Skeletal muscle cell (primary cell): ENCODE measurements at places on chromosomes 6 and 20.
A peak's percentile ranks its signal among the peaks of the same experiment; 100 is the strongest.

- DNase-seq, result no peak
Observed at GRCh38 chr6:110180228-110181008, at the start of gene CDC40. Gene CDC40, plus strand, starts transcription at chr6:110180427. Its CDS starts 18 bp downstream, at chr6:110180445.

DNA sequence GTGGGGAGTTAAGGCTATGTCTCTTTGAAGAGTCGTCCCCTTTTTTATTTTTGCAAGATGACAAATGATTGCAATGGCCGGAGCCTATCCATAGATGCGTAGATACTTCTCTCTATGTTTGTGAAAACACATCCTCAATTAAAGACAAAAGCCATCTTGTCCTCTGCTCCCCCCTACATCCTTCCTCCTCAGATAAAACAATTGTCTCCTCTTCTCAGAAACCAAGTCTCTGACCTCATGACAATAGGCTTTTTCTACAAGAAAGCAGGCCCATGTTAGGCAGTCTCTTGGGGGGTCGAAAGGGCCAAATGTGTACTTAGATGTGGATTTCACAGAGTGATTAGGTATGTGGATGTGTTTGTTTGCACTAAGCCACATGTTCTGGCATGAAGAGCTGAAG lies 51.1 kb upstream of the SSTR4 start:
- no peak for DNase-seq

DNA sequence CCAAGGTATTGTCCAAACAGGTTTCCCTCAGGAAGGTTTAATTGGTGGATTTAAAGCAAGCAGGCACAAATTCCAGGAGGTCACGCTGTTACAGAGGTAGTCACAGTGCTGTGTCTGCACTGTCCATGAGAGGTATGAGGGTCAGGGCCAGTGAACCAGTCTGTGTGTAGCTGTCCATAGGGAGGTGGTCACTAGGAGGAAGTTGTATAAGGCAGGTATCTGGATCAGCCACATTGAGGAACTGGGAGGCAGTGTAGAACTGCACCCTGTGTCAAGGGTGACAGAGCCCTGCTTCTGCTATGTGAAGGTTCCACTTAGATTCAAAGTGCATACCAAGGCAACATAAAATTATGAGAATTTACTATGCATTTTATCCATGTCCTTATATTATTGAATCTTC lies 73.3 kb downstream of the MAP3K4 start:
- DNase-seq, result no peak

- DNase-seq, result no peak
Observed at GRCh38 chr6:101762851-101763250, 369.3 kb downstream of the GRIK2 start.

GRCh38 chr6:166855416-166855815 lies 100.9 kb downstream of the RNASET2 start:
- no peak for DNase-seq

DNA sequence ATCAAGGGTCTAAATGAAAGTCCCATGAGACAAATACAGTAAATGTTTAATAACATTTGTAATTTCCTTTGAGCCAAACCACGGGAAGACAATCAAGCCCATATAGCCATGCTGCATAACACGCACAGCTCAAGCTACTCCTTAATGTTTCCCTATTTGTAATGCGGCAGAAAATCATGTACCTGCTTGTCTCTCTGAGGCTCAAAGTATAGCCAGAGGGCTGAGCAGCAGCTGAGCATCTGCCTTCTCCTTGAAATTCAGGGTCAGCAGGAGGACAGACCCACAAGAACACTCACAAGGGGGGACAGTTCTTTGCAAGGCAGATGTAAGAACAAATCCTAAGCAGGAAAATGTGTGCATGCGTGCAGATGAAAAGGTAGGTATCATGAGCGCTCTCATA lies 45.8 kb upstream of the JARID2 start:
- DNase-seq, result no peak

GRCh38 chr6:38427492-38428210 lies 212.1 kb downstream of the BTBD9 start:
- no peak for DNase-seq

DNA sequence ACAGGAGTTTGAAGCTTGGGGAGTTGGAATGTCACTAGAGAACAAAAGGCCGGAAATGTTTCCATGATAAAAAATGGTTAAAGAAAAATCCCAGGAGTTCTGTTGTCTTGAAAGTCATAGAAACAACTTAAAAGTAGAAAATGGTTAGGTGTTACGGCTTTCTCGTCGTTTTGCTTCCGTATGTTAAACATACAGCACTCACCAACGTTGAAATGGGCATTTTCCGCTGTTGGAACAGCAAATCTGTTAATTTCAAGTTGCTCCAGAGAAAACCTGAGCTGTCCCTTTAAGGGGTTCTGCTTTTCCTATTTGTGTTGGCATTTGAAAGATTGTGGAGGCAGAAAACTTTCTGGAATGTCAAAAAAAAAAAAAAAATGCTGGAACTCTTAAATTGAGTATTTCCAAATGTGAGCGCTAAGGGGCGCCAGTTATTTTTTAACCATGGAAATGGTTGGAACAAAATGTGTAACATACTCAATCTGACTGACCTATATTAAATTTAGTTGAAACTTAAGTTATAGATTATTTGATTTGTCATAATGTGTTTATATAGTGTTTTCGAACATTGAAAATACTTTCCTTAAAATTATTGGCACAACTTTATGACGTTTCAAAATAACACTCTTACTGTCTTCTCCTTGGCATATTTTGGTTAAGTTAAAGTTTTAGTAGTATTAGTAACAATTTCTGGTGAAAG lies 2.2 kb downstream of the QKI start:
- DNase-seq, result peak; percentile 58

- DNase-seq, result no peak
Observed at GRCh38 chr6:75084018-75084417, 121.8 kb downstream of the COL12A1 start.

- peak; percentile 94 for DNase-seq
Observed at GRCh38 chr6:140857739-140858380, 1274.9 kb upstream of the GJE1 start.

DNA sequence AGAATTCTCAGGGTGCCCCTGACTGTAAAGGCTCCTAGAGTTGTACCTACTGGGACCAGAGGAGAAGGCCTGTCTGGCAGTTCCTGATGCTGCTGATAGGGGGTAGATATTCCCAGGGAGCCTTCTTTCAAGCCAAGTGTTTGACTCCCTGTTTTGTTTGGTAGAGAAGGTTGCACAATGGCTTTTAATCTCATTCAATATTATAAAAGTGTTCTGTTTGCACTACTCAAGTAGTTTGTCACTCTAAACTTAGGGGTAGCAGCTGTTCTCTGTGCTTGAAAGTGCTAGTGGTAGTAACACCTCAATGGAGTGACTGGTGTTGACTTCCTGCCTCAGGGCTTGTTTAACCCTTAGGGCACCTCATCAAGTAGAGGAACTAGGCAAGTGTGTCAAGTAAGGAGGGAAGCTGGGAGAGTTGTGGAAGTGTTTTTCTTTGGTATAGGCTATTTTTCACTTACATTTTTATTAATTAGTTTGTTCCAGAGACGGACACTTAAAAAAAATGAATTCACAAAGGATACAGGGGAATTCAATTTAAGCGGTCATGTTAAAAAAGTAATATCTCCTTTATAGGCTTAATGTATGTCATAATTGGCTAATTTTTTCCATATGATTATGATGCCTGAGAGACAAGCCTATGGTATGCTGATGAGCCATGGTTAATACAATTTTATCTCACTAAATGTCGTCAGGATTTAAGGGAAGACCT lies 38.1 kb downstream of the BICRAL start:
- DNase-seq, result no peak

- DNase-seq, result no peak
Observed at GRCh38 chr6:36109092-36109491, 21.2 kb upstream of the MAPK13 start.

DNA sequence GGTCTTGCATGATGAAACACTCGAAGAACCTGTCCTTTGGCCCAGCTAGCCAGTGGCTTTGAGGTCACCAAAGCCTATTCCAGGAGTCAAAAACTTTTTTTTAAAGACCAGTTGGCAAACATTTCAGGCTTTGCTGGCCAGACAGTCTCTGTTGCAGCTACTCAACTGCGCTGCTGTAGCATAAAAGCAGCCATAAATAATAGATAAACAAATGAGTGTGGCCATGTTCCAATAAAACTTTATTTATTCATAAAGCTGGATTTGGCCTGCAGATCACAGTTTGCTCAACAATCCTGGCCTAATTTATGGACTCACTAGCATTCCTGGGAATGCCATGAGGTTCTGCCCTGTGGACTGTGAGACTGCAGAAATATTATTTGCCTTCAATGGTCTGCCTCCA lies 68.8 kb upstream of the LTV1 start:
- DNase-seq, result no peak

DNA sequence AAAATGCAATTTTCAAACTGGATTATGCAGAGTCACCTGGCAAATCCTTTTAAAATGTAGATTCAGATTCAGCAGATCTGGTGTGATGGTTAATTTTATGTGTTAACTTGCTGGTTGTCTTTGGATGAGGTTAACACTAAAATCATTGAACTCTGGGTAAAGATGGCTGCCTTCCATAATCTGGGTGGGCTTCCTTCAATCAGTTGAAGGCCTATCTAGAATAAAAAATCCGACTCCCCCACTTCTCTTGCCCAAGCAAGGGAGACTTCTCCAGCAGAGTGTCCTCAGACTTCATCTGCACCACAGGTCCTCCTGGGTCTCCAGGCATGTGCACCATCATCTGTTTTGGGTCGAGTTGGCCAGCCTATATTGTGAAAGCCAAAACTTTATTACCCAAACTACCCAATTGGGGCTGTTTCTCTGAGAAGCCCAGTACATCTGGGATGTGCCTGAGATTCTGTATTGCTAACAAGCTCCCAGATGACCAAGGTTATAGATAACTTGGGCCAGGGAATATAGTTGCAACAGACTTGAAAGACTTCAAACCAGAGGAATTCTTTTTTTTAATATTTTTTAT lies 1.6 kb upstream of the SLC17A5 start:
- no peak for DNase-seq

DNA sequence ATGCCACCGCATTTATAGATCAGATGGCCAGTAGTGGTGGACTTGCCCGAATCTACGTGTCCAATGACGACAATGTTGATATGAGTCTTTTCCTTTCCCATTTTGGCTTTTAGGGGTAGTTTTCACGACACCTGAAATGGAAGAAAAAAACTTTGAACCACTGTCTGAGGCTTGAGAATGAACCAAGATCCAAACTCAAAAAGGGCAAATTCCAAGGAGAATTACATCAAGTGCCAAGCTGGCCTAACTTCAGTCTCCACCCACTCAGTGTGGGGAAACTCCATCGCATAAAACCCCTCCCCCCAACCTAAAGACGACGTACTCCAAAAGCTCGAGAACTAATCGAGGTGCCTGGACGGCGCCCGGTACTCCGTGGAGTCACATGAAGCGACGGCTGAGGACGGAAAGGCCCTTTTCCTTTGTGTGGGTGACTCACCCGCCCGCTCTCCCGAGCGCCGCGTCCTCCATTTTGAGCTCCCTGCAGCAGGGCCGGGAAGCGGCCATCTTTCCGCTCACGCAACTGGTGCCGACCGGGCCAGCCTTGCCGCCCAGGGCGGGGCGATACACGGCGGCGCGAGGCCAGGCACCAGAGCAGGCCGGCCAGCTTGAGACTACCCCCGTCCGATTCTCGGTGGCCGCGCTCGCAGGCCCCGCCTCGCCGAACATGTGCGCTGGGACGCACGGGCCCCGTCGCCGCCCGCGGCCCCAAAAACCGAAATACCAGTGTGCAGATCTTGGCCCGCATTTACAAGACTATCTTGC lies 725 bp downstream of the EEF1A1 start:
- no peak for DNase-seq

DNA sequence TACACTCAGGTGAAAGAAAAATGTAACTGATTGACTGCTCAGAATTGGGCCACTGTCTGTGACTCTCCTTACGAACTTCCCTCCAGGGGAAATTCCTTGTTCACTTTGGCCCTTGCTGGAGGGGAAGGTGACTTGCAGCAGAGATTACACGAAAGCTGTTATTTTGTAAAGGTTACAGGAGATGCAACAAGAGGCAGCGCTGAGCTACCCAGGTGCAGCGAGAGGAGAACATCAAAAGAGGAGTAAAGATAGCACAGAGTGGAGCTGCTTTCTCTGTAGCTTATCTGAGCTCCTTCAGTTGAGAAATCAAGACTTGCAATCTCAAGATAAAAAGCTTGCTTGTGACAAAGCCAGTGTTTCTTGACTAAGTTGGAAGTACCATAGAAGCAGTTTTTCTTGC lies 144.6 kb downstream of the ARHGAP18 start:
- no peak for DNase-seq

- DNase-seq, result peak; percentile 26
Observed at GRCh38 chr20:11047559-11047958, 373.8 kb upstream of the JAG1 start.

DNA sequence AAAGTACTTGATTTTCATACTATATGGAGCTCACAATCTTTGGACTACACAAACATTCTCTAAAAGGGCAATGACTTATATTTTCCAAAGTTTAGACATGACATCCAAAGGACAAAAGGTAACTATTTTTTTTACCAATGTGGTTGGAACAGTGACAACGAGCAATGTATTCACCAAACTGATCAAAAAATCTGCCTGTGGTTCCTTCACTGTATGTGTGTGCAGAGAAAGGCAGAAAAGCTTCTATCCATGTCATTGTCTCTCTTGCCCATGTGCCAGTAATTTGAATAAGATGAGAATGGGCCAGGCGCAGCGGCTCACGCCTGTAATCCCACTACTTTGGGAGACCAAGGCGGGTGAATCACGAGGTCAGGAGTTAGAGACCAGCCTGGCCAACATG lies 25.5 kb downstream of the MCUR1 start:
- no peak for DNase-seq

- no peak for DNase-seq
Observed at GRCh38 chr6:128446497-128446896, 73.9 kb downstream of the PTPRK start.

DNA sequence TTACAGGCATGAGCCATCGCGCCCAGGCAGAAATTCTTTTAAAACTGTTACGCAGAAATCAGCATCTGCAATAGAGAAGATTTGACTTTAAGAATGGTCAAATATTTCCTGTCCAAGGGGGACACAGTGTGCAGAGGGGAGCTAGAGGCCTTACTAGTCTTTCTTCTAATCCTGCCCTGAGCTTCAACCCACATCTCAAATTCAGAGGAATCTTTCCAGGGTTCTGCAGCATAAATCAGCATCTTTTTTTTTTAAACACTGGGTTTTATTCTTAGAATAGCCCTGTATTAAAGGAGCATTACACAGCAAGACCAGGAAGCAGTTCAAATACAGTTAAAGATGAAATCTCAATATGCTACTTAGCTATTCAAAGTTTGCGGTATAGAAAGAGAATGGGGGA lies 81.1 kb downstream of the DTNBP1 start:
- DNase-seq, result no peak

DNA sequence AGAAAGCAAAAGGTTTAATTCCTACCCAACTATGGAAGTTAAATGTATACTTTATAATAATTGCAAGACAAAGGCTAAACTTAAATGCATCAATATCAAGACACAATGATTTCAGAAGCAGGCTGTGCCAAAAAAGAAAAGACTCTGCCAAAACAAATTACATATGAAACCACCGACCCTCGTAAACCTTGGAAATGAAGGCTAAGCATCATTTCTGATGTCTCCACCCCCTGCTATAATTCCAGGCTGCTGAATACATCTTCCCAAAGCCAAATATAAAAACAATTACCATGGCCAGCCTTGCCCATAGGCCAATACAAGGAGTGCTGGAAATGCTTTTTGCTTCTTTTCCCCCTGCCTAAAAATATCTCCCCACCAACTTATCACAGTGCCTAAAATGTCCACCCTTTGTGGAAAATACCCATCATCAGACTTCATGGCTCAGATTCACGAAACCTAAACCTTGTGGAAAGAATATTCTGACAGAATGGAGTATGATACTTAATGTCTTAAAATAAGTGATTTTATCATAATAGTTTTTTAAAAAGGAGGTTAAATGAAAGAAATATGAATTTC lies 37.4 kb downstream of the RCAN2 start:
- DNase-seq, result peak; percentile 49

GRCh38 chr6:20455251-20455940 lies 53.7 kb downstream of the E2F3 start:
- DNase-seq, result peak; percentile 20

- DNase-seq, result no peak
Observed at GRCh38 chr6:106913111-106913510, 61.4 kb downstream of the CD24 start.
